ENCODE measurements at places on chromosomes 2 and 18.

- DNase-seq, result peak; percentile 8
Observed at GRCh38 chr2:184611361-184612085, 13.2 kb downstream of the ZNF804A start.

DNA sequence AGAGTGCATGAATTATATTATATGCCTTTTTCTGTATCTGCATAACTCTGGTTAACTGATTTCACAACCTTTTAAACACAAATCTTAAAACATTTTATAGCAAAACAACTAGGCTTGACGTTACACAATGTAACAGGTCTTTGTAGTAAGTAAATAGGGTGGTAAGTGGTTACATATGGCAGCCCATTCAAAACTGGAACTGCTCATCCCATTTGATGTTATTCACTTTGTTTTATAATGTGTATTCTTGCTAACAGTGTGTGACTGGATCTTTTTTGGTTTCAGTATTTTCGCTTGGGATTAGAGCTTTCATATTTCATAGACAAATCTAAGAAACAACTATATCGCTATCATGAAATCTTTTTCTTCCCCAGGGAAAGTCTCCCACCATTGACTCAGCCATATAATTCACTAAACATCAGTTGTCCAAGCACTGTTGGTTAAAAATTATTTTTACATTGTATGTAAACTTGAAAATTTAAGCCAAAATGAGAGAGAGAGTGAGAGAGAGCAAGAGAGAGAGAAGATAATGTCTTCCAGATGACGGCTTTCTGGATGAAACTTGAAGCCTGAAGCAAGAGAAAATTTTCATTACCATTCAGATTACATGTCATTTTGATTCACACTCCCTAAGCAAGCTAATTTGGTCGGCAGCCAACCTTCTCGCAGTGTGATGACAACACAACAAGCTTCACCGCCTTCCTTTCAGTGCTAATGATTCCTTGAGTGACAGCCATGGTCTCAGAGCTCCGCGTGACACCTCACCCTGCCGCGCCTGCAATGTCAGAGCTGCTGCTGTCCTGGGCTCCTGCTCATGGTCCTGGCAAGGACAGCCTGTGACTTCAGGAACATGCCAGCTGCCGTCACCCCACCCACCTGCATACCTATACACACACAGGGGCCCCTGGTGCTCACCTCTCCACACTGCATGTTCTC, 946.9 kb upstream of the SOX11 start:
- DNase-seq, result no peak

DNA sequence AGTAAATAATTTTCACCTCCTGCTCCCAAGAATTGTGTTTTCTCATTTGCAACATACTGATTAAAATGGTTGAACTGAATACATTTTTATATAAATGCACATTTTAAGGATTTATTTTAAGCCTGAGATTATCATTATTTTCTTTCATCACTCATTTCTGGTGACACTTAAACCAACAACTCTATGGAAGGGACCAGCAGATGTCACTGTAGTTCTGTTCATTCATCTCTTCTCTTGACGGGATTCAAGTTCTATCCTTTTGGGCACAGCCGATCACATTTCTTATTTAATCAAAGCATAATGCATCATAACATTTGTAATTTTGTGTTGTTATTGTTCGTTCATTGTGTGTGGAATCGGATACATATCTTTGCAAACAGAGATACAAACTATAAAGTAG, 417.9 kb downstream of the HRH4 start:
- DNase-seq, result no peak

DNA sequence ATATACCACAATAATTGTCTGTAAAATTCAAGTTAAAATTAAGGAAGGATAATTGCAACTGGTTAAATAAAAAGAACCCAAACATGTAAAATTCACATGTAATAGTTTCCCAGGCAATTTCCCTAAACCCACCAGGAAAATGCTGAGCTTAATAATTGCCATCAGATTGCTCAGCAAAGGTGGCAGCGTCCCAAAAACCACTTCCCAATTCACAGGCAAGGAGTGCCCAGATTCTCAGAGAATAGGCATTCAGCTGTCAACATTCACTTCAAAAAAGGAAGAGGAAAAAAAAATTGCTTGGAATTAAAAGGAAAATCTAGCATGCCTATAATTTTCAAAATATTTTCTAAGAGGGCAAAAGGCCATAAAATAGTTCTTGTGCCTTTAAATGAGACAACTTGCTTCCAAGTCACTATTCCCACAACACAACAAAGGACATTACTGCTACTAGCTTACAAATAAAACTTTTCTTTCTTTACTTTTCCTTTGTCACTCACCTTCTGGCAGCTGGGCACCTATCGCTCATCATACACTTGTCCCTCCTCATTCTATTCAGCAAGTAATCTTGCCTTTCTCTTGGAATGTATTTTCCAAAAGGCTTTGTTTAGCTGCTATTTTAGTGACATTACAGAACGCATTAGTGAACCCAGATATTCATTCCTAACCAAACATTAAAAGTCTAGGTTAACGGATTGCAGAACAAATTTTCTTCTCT, 15.2 kb downstream of the SRBD1 start:
- DNase-seq, result no peak

GRCh38 chr2:70531419-70532086, 22.1 kb downstream of the TGFA start:
- no peak for DNase-seq

GRCh38 chr2:27545348-27546141, 37.3 kb upstream of the ZNF512 start:
- no peak for DNase-seq
